ENCODE measurements at places on chromosomes 4 and X.
A peak's percentile ranks its signal among the peaks of the same experiment; 100 is the strongest.

DNA sequence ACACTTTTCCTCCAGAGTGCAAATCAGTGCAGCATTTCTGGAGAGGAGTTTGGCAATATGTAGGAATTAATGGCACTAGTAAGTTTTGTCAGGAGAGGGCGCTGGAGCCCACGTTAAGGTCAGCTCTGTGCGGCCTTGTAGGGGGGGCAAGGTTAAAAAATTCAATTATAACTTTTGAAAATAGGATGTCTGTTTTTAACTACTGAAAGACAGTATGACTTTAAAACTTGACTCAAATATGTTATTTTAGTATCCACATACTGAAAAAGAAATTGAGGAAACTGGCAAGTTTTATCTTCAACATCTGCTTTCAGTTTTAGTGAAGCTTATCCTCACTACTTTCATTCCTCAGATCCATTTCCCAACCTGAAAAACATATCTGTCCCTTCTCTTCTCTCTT, 30.9 kb upstream of the HSD17B13 start:
- no peaks in the 10 kb centered on the region for H3K4me1 ChIP-seq
- H3K4me3 ChIP-seq, result no peak overlapping the region
- no peaks in the 10 kb centered on the region for H3K27me3 ChIP-seq
- DNase-seq, result peak; percentile 30

- H3K27me3 ChIP-seq, result no peaks in the 10 kb centered on the region
- no peak overlapping the region for H3K27ac ChIP-seq
- no peaks in the 10 kb centered on the region for H3K4me1 ChIP-seq
Measured at GRCh38 chrX:105773801-105774200, 48.5 kb upstream of the NRK start.

DNA sequence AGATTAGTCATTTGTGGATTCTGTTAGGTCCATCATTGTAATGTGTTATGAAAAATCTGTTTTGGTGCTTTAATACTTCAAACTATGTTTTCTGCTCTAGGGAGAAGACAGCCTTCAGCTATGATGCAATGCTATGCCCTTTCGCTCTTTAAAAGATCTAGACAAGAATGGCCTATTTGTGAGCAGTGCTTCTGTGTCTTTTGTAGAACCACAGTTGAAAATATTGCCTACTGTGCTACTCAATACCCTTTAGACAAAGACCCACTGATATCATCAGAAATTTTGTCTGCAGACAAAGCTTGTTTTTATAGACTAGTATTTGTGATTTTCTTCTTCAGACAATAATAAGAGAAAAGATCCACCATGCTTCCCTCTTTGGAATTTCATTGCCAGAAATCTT, 44.6 kb upstream of the SLITRK2 start:
- no peaks in the 10 kb centered on the region for H3K4me1 ChIP-seq
- H3K4me3 ChIP-seq, result no peak overlapping the region
- no peaks in the 10 kb centered on the region for H3K36me3 ChIP-seq
- H3K27ac ChIP-seq, result no peak overlapping the region

DNA sequence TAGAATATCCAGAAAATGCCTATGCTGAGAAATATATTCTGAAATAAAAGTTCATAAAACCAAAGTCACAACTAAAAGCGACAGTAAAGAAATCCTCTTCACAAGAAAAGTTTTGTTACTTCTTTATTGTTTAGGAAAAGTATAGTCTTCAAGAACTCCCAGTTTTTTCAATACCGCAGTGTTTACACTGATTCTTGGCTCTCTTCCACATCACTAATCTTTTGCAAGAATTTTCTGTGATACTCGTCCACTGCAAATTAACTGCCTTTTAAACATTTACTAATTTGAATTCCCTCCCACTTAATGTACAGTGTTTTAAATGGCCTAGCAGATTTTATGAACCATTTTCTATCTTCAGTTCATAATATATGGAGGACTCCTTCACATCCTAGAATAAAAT, 65.1 kb downstream of the HPGDS start:
- no peak for DNase-seq
- H3K4me3 ChIP-seq, result no peak overlapping the region
- no peak overlapping the region for H3K27ac ChIP-seq
- H3K4me1 ChIP-seq, result no peaks in the 10 kb centered on the region
- no peaks in the 10 kb centered on the region for H3K27me3 ChIP-seq

DNA sequence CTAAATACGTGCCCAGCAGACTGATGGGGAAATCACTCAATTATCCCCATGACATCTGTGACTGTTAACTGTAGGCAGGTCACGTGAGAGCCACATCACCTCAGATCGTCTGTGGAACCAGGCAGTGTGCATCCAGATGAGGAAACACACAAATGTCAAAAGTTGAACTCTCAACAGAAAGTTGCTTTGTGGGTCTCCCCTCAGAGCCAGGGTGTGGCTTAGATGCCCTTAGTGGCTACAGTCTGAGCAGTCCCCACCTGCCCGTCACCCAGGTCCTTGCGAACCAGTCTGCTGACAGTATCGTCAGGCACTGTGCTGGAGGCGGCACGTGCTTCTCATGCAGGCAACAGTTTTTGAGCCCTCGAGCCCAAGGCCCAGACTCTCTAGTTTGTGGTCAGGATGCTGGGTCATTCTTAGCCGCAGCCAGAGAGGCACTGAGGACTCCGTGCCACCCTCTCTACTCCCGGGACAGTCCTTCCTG, 10.8 kb downstream of the TMEM187 start:
- no peak overlapping the region for H3K27ac ChIP-seq
- DNase-seq, result no peak
- H3K4me3 ChIP-seq, result no peak overlapping the region
- peaks cover 5% of the 10 kb centered on the region for H3K4me1 ChIP-seq
- H3K36me3 ChIP-seq, result no peaks in the 10 kb centered on the region
- H3K27me3 ChIP-seq, result no peaks in the 10 kb centered on the region

DNA sequence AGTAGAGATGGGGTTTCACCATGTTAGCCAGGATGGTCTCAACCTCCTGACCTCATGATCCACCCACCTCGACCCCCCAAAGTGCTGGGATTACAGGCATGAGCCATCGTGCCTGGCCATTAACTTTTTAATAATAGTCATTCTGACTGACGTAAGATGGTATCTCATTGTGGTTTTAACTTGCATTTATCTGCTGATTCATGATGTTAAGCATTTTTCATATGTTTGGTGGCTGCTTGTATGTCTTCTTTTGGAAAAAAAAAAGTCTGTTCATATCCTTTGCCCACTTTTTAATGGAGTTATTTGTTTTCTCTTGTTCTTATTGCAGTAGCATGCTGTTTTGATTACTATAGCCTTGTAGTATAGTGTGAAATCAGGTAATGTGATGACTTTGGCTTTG, 45.8 kb downstream of the ANXA10 start:
- H3K27ac ChIP-seq, result no peak overlapping the region
- no peaks in the 10 kb centered on the region for H3K27me3 ChIP-seq
- no peak for DNase-seq
- H3K4me3 ChIP-seq, result no peak overlapping the region
- H3K4me1 ChIP-seq, result no peaks in the 10 kb centered on the region

DNA sequence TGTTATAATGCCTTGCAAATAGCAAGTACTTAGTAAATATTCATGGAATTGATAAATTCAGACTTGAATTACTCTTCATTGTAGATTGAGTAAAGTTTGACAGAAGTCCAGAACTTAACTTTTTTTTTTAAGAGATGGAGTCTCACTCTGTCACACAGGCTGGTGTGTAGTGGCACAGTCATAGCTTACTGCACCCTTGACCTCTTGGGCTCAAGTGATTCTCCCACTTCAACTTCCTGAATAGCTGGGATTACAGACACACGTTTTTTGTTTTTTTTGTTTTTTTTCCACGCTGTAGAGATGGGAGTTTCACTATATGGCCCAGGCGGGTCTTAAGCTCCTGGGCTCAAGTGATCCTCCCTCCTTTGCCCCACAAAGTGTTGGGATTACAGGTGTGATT, 32.1 kb downstream of the UBE2K start:
- no peaks in the 10 kb centered on the region for H3K36me3 ChIP-seq
- H3K4me3 ChIP-seq, result no peak overlapping the region
- DNase-seq, result no peak

DNA sequence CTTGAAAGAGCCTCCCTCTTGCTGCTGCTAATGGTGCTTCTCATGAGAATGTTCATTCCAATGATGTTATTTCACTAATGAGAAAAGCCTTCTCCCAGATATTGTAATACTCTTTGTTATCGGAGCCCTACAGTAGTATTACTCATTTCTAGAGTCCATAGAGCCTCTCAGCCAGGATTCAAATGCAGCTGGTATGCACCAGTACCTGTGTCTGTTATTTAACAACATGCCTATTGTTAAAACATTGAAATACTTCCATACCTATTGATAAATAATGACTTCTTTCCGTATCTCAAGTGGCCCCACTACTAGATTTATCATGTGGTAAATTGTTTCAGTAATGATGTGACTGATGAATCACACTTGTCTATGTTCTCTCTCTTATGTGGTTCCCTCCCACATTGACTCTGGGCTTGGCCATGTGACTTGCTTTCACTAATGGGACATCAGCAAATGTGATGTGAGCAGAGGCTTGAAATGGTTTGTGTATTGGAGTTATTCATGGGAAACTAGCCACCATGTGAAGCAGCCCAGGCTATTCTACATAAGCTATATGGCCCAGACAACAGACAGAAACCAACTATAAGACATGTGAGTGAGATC, 207.6 kb downstream of the THOC2 start:
- DNase-seq, result no peak
- H3K4me1 ChIP-seq, result no peaks in the 10 kb centered on the region
- no peaks in the 10 kb centered on the region for H3K36me3 ChIP-seq
- no peak overlapping the region for H3K27ac ChIP-seq

DNA sequence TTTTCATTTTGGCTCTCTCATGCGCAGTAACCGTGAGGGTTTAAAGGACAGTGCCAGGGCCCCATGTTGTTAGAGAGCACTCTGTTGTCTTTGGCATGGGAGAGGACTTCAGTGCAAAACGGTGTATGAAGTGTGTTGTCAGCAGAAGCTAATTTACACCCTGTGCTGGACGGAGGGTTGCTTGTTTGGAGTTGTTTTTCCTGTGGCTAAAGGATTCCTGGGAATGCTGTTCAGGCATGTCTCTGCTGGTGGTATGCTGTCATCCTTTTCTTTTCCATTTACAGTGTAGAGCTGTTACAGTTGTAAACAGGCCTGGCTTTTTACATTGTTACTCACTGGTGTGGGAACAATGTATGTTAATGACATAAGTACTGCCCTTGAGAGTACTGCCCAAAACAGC, 206.3 kb downstream of the CBR4 start:
- no peak for DNase-seq
- H3K36me3 ChIP-seq, result no peaks in the 10 kb centered on the region
- peaks cover 4% of the 10 kb centered on the region for H3K4me1 ChIP-seq
- no peak overlapping the region for H3K4me3 ChIP-seq
- H3K27ac ChIP-seq, result no peak overlapping the region
- H3K27me3 ChIP-seq, result no peaks in the 10 kb centered on the region

DNA sequence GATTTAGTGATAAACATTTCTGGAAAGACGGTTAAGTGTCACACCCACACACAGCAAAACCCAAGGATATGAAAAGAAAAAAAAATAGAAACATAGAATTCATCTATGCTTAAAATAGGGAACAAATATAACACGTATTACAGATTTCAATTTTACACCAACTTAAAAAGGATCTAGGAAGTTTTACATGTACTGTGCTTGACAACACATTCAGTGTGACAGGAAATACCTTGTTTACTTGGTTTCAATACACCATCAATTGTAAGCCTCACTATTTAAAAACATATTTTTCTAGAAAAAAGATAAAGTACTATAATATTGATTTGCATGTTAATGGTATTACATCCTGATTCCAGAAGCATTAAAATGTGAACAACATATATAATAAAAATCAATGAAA, 77.0 kb upstream of the SPRY1 start:
- no peaks in the 10 kb centered on the region for H3K27me3 ChIP-seq
- no peaks in the 10 kb centered on the region for H3K36me3 ChIP-seq
- no peak overlapping the region for H3K27ac ChIP-seq
- H3K4me1 ChIP-seq, result no peaks in the 10 kb centered on the region
- no peak overlapping the region for H3K4me3 ChIP-seq

- DNase-seq, result no peak
- no peaks in the 10 kb centered on the region for H3K4me1 ChIP-seq
- H3K36me3 ChIP-seq, result no peaks in the 10 kb centered on the region
- no peaks in the 10 kb centered on the region for H3K27me3 ChIP-seq
Measured at GRCh38 chr4:189294574-189294973, 646.1 kb upstream of the FRG1 start.

- no peak for DNase-seq
- H3K27ac ChIP-seq, result no peak overlapping the region
- no peak overlapping the region for H3K4me3 ChIP-seq
- no peaks in the 10 kb centered on the region for H3K4me1 ChIP-seq
Measured at GRCh38 chr4:14178421-14178820, 550.9 kb upstream of the BOD1L1 start.

DNA sequence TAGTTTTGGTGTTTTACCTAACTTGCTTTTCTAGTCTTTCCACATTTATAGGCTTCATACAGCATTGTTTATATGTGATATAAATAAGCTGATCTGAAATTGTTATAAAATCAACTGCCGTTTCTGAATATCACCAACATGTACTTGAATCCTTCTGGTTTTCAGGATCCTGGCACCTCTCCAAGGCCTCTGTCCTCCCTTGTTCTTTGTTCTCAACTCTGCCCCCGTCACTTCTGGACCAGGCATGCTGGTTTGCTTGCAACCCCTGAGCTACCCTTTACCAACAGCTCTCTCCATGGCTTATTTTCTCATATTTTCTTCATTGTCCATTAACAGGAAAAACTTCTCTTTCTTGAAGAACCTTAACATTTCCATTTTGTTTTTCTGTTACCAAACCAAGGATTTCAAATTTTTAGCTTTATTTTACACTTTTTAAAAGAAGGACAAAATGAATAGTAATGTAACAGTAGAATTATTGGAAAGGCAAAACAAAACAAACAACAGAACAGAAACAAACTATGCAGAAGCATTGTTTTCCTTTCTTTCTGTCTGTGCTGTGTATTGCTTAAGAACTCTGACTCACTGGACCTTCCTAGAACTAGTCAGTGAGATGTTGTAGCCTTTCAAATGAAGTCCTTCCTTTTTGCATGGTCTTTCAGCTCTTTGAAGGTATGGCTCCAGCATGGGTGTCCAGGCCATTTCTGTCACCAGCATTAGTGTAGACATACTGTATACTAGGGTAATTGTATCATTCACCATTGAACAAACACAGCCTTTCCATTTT, 44.8 kb downstream of the BANK1 start:
- no peak for DNase-seq
- no peaks in the 10 kb centered on the region for H3K27me3 ChIP-seq
- H3K4me3 ChIP-seq, result no peak overlapping the region
- H3K27ac ChIP-seq, result no peak overlapping the region

DNA sequence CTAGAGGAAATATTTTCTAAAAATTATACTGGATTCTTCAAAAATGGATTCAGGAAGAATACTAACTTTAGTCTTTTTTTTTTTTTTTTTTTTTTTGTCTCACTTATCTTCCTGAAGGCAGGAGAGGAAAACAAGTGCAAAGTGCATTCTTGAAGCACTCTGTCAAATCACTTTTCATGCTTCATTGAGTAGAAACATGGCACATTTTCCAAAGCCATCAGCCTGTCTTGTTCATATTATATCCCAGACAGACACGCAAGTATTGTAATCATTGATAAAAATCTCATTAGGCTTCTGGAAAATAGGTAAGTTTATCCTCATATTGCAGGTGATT, 1.2 kb downstream of the BBS12 start:
- H3K4me1 ChIP-seq, result peaks cover 2% of the 10 kb centered on the region
- no peaks in the 10 kb centered on the region for H3K36me3 ChIP-seq
- no peak overlapping the region for H3K4me3 ChIP-seq
- DNase-seq, result no peak
- no peaks in the 10 kb centered on the region for H3K27me3 ChIP-seq
- H3K27ac ChIP-seq, result no peak overlapping the region

GRCh38 chr4:55017406-55017805, 108.0 kb downstream of the KDR start:
- H3K36me3 ChIP-seq, result no peaks in the 10 kb centered on the region
- no peaks in the 10 kb centered on the region for H3K27me3 ChIP-seq
- H3K4me3 ChIP-seq, result no peak overlapping the region
- H3K4me1 ChIP-seq, result no peaks in the 10 kb centered on the region

All from ovary (tissue), 10 donors.